ENCODE measurements at places on chromosomes 4 and X.

- DNase-seq = no peak
Measured at GRCh38 chr4:189656641-189657040, 284.0 kb upstream of the FRG1 start.

DNA sequence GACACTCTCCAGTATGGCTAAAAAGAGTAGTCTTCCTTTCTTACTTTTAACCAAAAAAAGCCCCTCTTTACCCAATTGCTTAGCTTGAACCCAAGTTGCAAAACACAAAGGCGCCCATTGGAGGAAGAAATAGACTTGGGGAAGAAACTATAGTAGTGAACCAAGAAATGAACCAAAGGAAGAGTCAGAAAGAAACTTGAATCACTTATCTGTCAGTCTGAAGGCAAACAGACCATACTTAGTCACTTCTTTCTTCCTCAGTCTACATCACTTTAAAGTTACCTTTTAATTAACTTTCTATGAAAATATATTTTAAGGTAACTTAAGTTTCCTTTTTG lies 161.4 kb upstream of the GIMD1 start:
- DNase-seq = no peak

DNA sequence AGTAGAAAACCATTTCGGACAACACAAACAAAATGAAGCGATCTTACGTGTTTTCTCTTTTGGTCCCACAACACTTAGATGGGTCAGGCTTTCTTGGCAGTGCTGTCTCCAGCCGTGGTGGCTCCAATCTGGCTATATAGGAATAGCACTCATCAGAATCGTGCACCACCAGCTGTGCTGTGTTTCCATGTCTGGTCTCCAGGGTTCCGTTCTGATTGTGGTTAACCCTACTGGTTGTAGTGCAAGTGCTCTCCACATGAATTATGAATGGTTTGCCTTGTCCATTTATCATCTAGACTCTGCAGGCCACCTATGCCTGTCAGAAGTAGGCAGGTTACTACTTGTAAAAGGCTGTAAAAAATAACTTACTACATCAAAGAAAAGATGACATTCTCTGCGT lies 536.3 kb downstream of the IQCM start:
- DNase-seq = no peak

- DNase-seq = no peak
Measured at GRCh38 chr4:10006231-10006600, 15.1 kb downstream of the SLC2A9 start.

DNA sequence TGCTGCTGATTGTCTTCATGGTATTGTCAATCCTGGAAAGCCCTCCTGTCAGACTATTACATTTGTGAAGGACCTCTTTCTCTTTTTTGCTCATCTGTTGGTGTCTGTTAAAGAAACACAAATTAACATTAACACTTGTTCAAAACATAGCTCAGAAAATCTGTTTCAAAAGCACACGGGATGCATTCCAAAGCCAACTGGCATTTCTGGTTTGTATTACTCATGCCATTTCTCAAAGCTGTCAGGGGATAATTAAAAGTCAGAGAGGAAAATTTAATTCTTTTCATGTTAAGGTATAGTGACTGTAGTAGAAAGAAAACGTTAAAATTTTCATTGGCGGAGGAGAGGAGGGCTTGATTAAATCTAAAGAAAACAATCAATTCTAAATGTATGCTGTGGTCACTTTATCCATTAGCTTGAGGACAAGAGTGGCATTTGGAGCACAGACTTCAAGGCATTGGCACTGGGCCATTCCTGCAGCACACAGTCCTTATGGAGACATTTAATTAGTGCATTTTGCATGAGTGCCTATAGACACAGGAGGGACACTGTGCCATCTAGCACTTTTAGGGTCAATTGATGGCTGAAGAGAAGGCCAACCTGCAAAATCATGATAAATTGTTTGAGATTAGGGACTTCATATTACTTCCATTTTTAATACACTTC lies 21.2 kb upstream of the GLRA2 start:
- no peak for DNase-seq

- DNase-seq = no peak
Measured at GRCh38 chr4:20028645-20029044, 223.1 kb upstream of the SLIT2 start.

DNA sequence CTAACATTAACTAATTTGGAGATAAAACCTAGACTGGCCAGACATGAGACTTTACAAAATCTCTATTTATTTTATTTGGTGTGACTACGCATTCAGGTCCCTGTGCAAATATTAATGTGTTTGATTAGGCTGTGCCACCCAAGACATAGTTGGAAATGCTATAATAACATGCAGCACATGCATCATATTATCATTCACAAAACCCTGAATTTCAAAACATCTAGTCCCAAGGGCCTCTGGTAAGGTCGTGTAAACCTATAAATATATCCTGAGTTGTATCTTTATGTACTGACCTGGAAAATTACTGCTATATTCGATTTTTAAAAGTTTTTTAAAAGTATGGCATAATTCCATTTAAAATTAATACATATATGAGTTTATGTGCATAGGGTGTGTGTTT lies 47.1 kb upstream of the FAT4 start:
- DNase-seq = no peak

DNA sequence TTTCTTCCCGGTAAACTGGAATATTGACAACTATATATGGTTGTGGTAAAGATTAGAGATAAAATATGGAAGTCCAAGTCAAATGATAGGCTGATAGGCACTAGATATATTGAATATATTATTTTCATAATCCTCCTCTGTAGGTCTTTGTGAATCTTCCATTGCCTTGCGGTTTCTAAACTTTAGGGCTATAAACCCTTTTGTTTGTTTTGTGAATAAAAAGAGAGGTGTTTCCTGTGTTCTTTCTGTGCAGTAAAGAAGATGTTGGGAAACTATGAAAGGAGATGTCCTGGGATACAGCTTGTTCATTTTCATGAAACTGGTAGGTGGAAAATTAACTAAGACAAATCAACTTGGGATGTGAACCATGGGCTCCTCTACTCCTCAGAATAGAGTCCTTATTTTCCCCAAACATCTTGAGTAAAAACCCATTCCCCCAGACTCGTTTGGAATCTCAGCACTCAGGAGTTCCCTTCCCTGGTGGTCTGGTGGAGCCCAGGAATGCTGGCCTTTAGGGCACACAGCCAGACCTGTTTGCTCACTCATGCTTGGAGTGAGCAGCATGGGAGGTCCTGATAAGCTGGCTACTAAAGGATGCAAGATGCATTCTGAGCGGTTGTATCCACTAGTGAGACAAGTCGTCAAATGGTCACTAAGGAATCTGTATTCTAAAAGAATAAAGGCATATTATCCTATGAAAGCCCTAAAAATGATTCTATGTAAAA lies 22.2 kb downstream of the PRDM8 start:
- DNase-seq = no peak

- DNase-seq = no peak
Measured at GRCh38 chr4:89164400-89164799, 53.1 kb downstream of the TIGD2 start.

DNA sequence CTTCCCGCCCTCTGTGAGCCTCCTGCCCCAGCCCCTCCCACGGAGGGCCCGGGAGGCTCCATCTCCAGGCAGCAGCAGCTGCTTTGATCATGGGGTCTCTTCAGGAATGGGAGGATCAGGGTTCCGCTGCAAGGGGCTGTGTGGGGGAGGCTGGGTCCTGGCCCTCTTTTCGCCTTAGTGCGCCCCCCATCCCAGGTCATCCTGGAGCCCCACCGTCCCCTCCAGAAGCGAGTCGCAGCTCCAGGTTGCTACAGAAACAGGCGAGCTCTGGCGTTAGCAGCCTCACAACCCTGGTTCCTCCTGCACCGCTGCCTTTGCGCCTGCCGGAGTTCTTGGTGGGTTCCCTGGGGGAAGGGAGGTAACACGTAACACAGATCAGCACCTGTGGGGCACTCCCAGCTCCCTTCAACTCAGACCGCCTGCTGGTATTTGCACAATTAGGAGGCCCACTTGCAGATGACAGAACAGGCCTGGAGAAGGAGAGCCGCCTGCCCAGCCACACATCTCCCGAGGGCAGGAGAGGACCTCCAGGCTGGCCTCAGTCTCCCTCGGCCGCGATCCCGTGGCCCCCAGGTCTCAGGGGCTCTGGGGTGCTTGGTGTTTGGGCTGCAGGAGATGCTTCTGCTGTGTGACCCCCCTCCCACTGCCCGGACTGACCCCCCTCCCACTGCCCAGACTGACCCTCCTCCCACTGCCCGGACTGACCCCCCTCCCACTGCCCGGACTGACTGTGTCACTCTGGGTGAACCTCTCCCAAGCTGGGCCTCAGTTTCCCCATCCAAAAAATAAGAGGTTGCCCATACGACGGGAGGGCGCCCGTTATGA lies 64.2 kb upstream of the ADRA2C start:
- DNase-seq = no peak

Measured in stimulated activated CD4-positive, alpha-beta T cell treated with anti-CD3 and anti-CD28 coated beads, TNF-alpha, amount 100 ng/mL, for 4 hours (primary cell).